ENCODE measurements at places on chromosomes 5 and 9. TPM values are rescaled to one million over a fixed set of nuclear protein-coding genes. Genes with fewer than 3 reads are reported as not detected.

Gene LAMC3
- polyA plus RNA-seq = 0.21 TPM

Gene SLC1A3
- polyA plus RNA-seq = 10.3 TPM

Gene DMRTA1
- 0.51 TPM for polyA plus RNA-seq

Gene SLC25A2
- not detected for polyA plus RNA-seq

Gene OLFM1
- polyA plus RNA-seq = 23.1 TPM

Gene FRMPD1
- polyA plus RNA-seq = 0.48 TPM

Gene NR6A1
- polyA plus RNA-seq = 0.70 TPM

Gene SPATA31A3
- polyA plus RNA-seq = not detected

Gene TAF11L5
- polyA plus RNA-seq = not detected

Gene GPR150
- polyA plus RNA-seq = 0.35 TPM

Gene ADAMTS2
- 0.97 TPM for polyA plus RNA-seq

Gene EPB41L4B
- 1.8 TPM for polyA plus RNA-seq

Gene PLPP7
- 156 TPM for polyA plus RNA-seq

Gene CARD9
- 0.51 TPM for polyA plus RNA-seq

Gene PLEKHG4B
- not detected for polyA plus RNA-seq

Gene RNF180
- 0.21 TPM for polyA plus RNA-seq

Gene GABRA6
- not detected for polyA plus RNA-seq

Data from psoas muscle (tissue), 8 donors.